Activated CD4-positive, alpha-beta T cell treated with anti-CD3 and anti-CD28 coated beads, Interleukin-10, Interleukin-2, amounts not matched to agents 100 ng/mL and 50 ng/mL, durations not matched to agents 16 hours and 8 hours (primary cell): ENCODE measurements at places on chromosomes 6 and 20.

DNA sequence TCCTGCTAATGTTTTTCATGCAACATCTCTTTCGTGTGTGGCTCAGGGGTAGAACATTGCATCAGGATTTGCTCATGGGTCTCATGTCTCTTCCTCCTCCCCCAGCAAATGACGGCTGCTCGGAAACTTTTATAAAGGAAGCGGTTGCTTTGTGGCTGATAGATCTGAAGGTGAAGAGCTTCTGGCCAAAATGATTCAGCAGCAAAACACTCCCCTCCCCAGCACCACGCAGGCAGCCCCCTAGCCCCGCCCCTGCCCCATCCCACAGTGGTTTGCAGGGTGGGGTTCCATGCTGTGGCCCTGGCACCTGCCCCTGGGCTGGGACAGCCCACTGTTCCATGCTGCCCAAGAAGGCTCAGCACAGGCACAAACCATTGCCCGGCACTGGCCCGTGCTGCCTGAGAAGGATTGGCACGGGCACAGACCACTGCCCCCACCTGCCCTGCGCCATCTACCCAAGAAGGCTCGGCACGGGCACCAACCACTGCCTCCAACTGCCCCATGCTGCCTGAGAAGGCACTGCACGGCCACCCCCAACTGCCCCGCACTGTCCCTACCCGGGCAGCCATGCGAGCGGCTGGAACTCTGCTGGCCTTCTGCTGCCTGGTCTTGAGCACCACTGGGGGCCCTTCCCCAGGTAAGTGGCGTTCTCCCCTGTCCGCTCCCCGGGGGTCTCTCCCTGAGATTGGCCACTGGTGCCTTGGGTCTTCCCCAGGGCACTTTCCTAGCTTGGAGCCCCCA lies at the start of gene CST7:
Gene CST7, plus strand, starts transcription at position 331 of the 741 bp plus-strand sequence. Its CDS starts 237 bp downstream, at position 568.
- peak; percentile 92 for DNase-seq

GRCh38 chr20:48706710-48707365 lies 121.0 kb downstream of the PREX1 start:
- DNase-seq, result no peak

- no peak for DNase-seq
Observed at GRCh38 chr6:39853604-39854003, 61.4 kb downstream of the DAAM2 start.

DNA sequence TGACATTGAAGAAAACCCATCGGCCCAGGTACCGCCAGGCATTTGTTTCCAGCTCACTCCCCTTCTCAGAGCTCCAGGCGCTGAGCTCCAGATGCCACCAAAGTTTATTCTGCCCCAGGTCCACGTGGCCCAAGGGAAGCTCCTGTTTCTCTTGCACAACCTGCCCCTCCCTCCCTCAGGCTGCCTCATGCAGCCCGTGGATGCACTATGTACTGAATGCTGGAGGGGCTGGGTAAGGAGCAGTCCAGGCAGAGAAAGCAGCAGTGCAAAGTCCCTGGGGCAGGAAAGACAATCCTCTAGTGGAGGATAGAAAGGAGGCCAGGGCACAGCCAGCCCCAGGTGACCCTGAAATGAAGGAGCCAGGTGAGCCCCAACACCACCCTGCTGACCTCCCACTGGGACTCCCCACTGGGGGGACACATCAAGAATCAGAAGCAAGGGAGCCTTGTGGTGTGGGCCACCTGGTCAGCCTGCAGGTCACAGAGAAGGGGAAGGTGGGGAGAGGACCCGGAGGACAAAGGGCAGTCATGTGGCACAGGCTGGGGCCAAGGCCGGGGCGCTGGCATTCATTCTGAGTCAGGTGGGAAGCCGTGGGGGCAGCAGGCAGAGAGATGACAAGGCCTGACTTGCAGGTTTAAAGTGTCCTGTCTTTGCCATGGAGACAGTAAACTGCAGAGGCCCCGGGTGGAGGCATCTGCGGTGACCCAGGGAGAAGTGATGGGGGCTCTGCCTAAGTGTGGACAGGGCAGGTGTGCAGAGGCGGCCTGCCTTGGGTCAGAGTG lies 230.1 kb downstream of the PREX1 start:
- DNase-seq, result no peak

GRCh38 chr6:79421001-79421411 lies 116.2 kb downstream of the LCA5 start:
- no peak for DNase-seq

- peak; percentile 17 for DNase-seq
Observed at GRCh38 chr6:132354517-132355167, 46.6 kb downstream of the MOXD1 start.

DNA sequence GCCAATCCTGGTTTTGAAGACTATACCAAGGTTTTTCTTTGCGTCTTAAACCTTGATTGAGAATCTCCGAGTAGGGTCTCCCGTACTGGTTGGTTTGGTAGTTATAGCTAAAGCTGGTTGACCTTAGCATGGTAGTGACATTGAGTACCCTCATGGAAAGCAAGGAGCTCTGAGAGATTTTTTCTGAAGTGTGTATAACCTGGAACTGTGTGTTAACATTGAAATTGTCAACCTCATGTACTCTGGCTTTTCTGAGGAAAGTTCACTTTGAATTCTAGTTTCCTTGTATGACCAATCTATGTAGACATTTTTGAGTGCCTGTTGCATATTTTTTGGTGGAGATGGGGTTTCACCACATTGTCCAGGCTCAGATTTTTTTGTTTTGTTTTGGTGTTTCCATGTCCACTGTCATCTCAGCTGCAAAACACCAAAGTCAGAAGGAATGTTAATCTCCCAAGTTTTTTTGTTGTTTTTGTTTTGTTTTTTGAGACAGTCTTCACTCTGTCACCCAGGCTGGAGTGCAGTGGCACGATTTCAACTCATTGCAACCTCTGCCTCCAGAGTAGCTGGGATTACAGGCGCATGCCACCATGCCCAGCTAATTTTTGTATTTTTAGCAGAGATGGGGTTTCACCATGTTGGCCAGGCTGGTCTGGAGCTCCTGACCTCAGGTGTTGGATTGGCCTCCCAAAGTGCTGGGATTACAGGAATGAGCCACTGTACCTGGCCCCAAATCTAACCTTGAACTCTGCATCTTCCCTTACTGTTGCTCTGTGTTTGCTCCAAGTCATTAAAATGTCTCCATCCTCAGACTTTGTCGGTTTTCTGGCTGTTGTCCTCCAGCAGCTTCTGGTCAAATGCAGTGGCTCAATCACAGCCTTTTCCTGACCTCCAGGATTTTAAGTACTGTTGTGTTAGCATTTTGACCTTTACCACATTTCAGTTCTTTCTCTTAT lies 4.3 kb downstream of the RPS12 start:
- peak; percentile 33 for DNase-seq

GRCh38 chr6:10633216-10633615 lies 61.2 kb downstream of the C6orf52 start:
- peak; percentile 50 for DNase-seq

DNA sequence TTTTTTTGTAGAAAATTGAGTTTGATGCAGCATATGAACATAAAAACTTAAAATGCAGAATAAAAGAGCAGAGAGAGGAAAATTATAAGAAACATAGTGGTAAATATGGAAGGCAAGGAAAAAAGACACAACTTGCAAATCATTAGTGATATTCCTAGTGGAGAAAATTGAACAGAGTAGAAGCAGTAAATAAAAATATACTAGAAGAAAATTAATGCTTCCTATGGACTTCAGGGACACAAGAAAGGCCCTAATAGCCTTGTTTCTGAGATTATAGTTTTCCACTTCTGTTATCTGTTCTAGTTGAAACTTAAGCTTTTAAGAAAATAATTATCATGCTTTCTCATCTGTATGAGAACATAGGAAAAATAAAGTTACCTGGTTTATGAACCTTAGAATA lies 25.6 kb upstream of the ADIG start:
- DNase-seq, result no peak

DNA sequence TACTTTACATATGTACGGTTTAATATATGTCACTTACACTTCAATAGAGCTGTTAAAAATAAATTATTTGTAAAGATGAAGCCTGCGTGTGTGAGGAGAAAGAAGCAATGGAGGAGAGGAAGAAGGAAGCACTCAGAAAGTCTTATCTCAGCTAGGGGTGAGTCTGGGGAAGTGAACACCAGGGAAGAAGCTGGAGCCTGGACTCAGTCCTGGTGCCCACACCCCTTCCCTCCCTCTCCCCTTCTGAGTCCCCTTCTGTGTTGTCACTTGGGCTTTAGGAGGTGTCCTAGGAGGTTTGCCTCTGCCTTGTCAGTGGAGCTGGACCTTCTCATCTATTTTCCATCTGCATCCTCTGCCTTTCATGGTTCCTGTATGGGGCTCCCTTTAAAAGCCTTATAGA lies 1.9 kb downstream of the SIRPB2 start:
- no peak for DNase-seq

DNA sequence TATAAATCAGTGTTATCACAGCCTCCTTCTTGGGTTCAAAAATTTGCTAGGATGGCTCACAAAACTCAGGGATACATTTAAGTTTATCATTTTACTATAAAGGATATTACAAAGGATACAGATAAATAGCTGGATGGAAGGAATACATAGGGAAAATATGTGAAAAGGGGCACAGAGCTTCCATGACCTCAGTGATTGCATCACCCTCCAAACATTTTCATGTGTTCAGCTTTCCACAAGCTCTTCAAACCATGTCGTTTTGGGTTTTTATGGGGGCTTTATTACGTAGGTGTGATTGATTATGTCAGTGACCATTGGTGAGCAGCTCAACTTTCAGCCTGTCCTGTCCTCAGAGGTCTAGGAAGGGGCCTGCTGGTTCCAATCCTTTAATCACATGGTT lies 68.0 kb downstream of the CYB5R4 start:
- no peak for DNase-seq

DNA sequence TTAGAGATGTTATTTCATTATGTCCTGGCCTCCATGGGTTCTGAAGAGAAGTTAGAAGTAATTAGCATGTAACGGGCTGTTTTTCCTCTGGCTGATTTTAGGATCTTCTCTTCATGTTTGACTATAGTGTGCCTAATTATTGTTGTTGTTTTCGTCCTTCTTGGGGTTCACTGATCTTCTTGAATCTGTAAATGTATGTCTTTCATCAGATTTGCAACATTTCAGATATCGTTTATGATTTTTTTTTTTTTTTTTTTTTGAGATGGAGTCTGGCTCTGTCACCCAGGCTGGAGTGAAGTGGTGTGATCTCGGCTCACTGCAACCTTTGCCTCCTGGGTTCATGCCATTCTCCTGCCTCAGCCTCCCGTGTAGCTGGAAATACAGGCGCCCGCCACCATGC lies 246.7 kb downstream of the TFAP2C start:
- DNase-seq, result no peak

- DNase-seq, result no peak
Observed at GRCh38 chr6:68158256-68158655, 476.8 kb upstream of the ADGRB3 start.

DNA sequence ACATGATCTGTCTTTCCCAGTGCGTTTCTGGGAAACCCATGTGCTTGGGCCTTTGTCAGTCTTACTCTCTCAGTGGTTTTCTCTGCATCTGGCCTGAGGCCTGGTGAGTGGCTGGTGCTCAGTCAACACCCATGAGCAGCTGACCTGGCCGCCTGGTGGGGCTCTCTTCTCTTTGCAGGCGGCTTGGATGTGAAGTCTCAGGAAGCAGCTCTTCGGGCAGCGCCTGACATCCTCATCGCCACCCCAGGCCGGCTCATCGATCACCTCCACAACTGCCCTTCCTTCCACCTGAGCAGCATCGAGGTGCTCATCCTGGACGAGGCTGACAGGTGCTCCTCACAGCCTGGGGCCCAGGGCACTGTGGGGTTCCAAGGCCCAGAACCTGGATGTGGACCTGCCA lies 10.8 kb downstream of the DDX27 start:
- DNase-seq, result no peak

DNA sequence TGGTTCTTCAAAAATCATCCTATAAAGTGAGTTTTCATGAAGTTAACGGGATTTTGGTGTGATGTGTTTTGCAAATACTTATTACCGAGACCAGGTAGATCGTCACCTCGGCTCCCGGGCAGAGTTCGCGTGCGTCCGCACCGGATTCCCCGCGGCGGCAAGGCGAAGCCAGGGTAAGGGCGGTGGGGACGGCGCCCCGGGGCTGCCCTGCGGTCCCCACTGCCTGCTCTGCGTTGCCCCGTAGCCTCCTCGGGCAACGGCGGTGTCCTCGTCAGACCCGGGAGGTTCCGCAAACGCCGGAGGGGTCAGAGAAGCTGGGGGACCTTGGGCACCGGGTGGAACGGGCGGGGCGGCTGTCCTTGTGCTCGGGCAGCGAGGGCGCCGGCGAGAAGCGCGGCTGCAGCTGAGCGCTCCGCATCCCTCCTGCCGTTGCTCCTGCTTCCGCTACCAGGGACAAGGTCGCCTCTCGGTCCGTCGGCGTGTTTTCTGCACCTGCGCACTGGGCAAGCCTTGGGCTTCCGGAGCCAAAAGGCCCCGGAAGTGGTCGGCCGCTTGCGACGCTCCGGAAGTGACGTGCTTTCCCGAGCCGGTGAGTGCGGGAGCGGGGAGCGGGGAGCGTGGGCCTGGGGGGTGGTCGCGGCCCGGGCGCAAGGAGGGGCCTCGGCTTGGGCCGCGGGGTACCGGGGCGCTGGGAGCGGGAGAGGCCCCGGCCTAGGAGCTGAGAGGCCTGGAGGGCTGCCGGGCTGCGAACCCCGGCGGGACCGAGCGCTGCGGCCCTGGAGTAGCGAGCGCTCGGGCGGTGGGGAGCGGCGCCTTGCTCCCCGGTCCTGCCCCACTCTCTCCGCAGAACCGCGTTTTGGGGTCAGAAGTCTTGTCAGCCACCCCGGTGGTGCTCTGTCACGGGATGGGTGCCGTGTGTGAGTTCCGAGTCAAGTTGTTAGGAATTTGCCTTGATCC lies at the start of gene MTG2:
Gene MTG2, plus strand, starts transcription at position 560 of the 957 bp plus-strand sequence. CDS start 10,393 bp downstream, outside the sequence.
- peak; percentile 97 for DNase-seq

GRCh38 chr20:32521780-32522525 lies 63.2 kb downstream of the NOL4L start:
- peak; percentile 70 for DNase-seq

GRCh38 chr20:19095762-19096161 lies 116.7 kb upstream of the SLC24A3 start:
- DNase-seq, result no peak

DNA sequence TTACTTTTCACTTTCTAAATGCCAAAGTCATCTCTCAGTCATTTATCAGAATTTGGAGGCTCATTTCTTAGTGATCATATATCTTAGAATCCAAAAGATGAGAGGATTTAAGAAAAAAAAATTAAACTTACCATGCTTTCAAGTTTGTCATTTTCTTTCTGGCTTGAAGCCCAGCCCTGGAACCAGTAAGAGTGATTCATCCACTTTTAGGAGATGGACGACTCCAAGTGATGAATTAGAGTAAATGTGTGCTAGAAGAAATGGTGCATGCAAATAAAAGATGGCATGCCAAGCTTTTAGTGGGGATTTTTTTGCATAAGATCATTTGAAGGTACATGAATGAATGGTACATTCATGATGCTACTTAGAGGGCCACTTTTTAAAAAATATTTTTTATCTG lies 20.1 kb downstream of the PLCB1 start:
- DNase-seq, result no peak

DNA sequence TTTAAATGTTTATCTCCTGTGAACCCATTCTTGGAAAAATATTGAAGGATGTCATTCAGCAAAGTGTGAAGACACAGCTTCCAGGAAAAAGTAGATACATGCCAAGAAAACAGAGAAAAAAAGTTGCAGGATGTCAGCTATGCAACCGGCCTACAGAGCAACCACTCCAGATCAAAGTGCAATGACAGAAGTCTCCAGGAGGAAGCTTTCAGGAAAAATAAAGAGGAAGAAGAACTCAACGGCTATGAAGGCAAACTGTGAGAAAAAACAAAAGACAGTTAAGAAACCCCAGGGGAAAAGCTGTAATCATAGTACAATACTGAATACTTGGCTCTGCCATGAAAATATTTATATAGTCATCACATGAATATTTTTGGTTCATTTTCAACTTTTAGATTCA lies 30.6 kb downstream of the REPS1 start:
- no peak for DNase-seq

- peak; percentile 50 for DNase-seq
Observed at GRCh38 chr6:43070028-43070632, 6.0 kb upstream of the PTK7 start.
